ENCODE measurements at places on chromosomes 1 and 21.

GRCh38 chr21:44948426-44949120 is 8.7 kb downstream of the SLX9 start:
- no peak for DNase-seq

- no peak for DNase-seq
Observed at GRCh38 chr1:112470966-112471365, 37.8 kb upstream of the WNT2B start.

- peak; percentile 2 for DNase-seq
Observed at GRCh38 chr1:180675586-180675985, 43.8 kb downstream of the XPR1 start.

DNA sequence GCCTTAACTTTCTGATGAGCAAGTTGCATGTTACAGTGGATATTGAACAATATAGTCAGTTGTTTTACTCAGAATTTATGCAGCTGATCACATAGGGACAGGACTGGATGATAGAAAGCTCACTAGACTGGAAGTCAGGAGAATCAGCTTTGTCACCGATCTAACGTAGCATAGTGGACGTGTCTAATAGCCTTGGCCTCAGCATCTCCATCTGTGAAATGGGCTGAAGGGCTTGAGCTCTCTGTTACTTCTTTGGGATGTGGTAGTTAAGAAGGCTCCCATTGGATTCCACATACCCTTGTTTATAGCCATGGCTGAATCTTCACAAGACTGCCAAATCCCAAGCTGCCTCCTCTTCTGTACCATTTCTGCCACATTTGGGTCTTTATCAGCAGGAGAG is 190.6 kb downstream of the GRIK1 start:
- DNase-seq: no peak

DNA sequence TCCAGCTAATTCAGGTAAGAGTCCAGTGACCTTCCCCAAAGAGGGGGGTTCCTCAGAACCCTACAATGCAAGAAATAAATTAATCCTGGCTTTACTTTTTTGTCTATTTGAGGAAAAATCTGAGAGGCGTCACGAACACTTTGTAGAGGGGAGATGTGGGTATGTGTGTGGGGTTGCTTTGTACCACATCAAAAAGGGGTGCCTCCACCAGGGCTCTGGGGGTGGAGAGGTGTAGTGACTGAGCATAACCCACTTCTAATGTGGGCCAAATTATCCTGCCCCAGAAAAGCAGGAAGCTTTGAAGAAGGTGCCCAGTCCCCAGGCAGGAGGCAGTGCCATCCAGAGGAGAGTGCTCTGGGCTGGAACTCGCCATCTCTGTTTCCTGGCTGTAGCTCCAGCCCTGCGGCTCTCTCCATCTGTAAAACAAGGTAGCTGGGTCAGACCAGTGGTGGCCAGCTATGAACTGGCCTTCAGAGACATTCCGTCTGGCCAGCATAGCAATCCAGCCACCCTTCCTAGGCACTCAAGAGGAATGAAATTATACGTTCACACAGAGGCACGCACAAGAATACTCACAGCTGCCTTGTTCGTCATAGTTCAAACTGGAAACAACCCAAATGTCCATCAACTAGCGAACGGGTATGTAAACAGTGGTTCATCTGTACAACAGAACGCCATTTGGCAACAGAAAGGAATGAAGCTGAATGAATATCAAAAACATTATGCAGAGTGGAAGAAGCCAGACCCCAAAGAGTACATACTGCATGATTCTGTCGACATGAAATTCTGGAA is 45.4 kb upstream of the TNFRSF1B start:
- DNase-seq: peak; percentile 53

- peak; percentile 52 for DNase-seq
Observed at GRCh38 chr1:239987103-239987745, 104.5 kb upstream of the FMN2 start.

DNA sequence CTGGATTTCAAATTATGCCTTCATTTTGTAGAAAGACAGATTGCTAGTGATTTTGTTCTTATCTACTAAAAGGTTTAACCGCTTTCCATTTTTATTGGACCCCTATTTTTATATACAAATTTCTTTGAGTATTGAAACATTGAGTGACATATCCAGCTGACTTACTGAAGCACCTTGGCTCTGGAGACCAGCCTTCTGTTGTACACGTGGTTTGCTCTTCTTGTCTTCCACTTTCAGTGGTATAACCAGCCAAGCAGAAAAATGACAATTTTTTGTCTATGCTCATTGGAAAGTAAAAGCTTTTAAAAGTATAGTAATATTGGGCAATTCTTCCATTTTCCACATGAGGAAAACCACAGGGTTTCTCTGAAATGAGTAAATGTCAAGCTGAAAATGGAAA is 4.4 kb downstream of the F13B start:
- DNase-seq: no peak

GRCh38 chr1:32221980-32222755 is at the start of the genes EIF3I and TMEM234:
TSS of gene EIF3I (plus strand) at chr1:32222407. CDS start at chr1:32222442, 35 bp downstream.
TSS of gene TMEM234 (minus strand) at chr1:32222353. CDS start at chr1:32222322, 31 bp downstream.
- DNase-seq: peak; percentile 92

- DNase-seq: no peak
Observed at GRCh38 chr21:29407571-29407970, 108.8 kb downstream of the BACH1 start.

Data from fibroblast of skin of scalp (primary cell).